ENCODE measurements at places on chromosomes 2 and 18.

DNA sequence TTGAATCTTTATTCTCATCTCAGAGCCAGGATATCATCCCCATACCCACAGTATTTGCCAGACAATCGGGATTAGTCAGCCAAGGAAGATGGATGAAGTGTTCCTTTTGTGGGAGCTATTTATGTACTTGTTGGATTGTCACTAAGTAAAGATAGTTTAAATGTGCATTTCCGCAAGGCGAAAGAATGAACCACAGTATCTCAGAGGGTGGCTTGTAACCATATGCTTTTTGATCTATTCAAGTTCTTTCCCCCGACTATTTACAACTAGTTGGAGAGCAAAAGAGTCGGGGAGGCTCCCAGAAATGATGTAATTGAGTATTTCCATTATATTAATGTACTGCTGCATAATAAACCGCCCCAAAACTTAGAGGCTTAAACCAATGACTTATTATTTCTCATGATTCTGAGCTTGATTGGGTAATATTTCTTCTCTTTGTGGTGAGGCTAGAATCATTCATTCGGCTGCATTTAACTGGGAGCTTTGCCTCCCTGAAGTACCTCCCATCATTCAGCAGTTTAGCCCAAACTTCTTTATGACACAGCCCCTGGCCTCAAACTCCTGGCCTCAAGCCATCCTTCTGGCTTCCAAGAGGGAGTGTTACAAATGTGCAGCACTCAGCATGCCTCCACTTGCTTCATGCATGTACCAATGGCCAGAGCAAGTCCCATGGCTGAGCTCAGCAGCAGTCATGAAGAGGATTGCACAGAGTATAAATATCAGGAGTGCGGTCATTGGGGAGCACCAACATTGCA, 423.7 kb downstream of the METTL4 start:
- no peak for DNase-seq

GRCh38 chr2:30447149-30448045, at the start of gene LCLAT1:
TSS of gene LCLAT1 (plus strand) at chr2:30447246. CDS start at chr2:30525591, 78,345 bp downstream.
- peak; percentile 86 for DNase-seq

DNA sequence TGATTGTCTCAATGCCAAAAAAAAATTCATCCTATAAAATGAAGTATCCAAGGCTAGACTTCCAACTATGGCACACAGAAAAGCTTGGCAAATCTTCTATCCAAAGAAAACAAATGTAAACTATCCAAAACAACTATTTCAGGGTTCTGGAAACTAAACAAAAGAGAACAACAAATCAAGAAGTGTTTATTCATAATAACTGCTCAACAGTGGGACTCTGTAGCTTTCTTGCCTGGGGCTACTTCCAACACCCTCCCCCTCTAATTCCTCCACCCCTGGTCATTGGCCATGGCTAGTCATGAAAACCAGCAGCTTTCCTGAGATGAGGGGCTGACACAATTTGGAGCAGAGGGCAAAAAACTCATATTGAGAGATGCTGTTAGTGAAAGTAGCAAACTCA, 107.0 kb downstream of the EXOC6B start:
- no peak for DNase-seq

DNA sequence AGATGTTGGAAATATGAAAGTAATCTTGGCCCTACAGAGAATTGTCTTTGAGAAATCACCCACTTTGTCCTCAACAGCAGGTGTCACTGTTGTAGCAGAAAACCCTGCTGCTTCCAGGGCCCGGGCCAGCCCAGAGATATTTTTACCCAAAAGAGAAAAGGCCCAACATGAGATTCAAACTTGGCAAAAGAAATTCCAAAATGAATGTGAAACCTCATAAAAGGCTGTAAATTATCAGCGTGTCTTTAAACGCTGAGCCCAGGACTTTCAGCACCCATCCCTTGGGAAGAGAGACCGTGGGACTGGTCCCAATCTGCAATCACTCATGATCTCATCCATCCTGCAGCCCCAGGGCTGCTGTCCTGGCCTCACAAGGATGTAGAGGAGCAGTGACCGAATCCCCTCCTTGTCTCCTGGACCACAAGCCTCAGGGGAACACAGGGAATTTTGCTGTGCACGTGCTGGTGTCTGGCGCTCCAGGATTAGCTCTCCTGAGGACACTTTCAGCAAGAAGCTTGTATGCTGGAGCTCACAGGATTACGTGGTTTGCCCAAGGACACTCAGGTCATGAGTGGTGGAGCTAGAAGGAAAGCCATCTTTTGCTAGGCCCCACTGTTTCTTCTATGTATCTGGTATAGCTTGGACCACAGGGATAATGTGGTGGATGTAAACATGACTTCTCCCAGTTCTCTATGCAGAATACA, 202.1 kb downstream of the RNF144A start:
- peak; percentile 62 for DNase-seq

DNA sequence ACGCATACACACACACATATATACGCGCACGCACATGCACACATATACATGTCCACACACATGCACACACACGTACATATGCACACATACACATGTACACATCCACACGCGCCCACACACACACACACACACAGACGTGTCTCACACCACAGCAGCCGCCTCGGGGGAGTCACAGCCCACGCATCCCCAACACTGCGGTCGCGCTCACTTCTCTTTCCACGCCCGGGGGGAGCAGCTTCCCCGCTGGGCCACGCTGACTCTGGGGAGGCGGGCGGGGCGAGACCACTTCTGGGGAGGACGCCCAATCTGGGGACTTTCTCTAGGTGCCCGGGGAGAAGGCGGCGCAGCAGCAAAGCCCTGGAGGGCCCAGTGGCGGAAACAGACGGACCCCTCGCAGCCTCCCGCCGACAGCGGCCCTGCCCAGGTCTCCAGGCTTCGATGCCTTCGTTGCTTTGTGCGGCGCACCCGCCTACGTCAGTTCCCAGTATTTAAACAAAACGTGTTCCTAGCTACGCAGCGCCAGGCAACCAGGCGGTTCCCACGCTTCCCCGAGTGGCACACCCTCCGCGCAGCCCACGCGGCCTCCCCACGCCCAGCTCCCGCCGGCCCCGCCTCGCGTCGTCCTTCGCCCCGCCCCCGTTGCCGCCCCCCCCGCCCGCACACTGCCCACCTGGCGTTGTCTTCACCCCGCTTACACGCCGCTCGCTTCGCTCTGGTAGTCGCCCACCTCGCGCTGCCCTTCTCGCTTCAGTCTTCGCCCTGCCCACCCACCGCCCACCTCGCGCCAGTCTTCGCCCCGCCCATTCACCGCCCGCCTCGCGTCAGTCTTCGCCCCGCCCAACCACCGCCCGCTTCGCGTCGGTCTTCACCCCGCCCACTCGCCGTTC, 810 bp upstream of the RBFA start:
- no peak for DNase-seq

DNA sequence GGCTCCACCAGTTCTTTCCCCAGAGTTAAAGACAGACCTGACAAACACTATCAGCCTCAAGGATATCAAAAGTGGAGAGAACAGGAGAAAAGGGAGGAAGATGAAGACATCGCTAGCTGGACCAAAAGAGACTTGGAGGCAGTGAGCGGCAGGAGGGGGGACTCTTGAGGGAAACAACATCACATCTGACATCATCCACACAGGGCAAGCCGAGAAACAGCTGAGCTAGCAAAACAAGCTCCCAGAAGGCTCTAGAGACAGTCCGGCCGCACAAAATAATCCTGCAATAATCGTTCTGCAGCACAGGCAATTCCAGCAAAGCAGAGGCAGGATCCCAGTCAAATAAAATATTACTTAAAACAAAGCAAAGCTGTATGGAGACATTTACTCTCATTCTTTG, 239.8 kb downstream of the EN1 start:
- DNase-seq: no peak

- DNase-seq: no peak
These were observed 26.8 kb upstream of the MC5R start for GRCh38 chr18:13797157-13797611.

DNA sequence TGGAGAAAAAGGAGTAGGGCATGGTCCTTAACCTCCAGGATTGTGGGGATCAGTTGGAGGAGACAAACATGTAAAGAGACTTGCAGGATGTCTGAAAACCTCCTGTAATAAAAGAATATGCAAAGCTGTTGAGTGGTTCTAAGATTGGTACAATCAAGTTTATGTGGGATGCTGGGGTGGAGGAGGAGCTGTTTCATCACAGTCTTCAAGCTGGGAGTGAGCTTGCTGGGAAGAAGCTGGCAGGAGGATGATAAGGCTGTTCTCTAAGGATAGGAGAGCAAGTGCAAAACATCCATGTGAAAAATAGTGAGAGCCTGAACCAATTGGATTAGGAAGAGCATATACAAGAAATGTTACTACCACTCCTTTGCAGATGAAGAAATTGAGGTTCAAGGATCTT, 161.9 kb upstream of the CRIM1 start:
- DNase-seq: no peak

- DNase-seq: peak; percentile 41
These were observed 238.5 kb downstream of the DYSF start for GRCh38 chr2:71691747-71692441.

- no peak for DNase-seq
These were observed 260.8 kb downstream of the TGIF1 start for GRCh38 chr18:3710712-3711301.

- DNase-seq: no peak
These were observed 137.0 kb downstream of the BCL11A start for GRCh38 chr2:60416221-60417008.

GRCh38 chr2:106061611-106062349, 132.3 kb downstream of the UXS1 start:
- no peak for DNase-seq

All from neural progenitor cell (in vitro differentiated cells).